ENCODE measurements at places on chromosomes 16 and 17.

GRCh38 chr16:2179107-2179501 is 17.3 kb downstream of the CASKIN1 start:
- no peak for DNase-seq

- no peak for DNase-seq
Measured at GRCh38 chr16:85139881-85140339, 27.6 kb upstream of the CIBAR2 start.

DNA sequence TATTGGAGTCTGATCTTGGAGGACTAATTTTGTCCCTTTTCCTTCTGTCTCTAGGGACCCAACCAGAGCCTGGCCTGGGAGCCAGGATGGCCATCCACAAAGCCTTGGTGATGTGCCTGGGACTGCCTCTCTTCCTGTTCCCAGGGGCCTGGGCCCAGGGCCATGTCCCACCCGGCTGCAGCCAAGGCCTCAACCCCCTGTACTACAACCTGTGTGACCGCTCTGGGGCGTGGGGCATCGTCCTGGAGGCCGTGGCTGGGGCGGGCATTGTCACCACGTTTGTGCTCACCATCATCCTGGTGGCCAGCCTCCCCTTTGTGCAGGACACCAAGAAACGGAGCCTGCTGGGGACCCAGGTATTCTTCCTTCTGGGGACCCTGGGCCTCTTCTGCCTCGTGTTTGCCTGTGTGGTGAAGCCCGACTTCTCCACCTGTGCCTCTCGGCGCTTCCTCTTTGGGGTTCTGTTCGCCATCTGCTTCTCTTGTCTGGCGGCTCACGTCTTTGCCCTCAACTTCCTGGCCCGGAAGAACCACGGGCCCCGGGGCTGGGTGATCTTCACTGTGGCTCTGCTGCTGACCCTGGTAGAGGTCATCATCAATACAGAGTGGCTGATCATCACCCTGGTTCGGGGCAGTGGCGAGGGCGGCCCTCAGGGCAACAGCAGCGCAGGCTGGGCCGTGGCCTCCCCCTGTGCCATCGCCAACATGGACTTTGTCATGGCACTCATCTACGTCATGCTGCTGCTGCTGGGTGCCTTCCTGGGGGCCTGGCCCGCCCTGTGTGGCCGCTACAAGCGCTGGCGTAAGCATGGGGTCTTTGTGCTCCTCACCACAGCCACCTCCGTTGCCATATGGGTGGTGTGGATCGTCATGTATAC is 8.0 kb downstream of the GPRC5C start:
- DNase-seq = no peak

GRCh38 chr16:57526498-57526897 is 9.9 kb downstream of the CCDC102A start:
- no peak for DNase-seq
